PC-9 (cell line): ENCODE measurements at places on chromosomes 1 and 21. TPM values are rescaled to one million over a fixed set of nuclear protein-coding genes. Genes with fewer than 3 reads are reported as not detected.
A peak's percentile ranks its signal among the peaks of the same experiment; 100 is the strongest.

GRCh38 chr1:54291276-54292001, 91.5 kb downstream of the MRPL37 start:
- no peaks in the 10 kb centered on the region for H3K27me3 ChIP-seq
- no peak for DNase-seq
- no peaks in the 10 kb centered on the region for H3K36me3 ChIP-seq
- no peak overlapping the region for H3K4me3 ChIP-seq
- H3K4me1 ChIP-seq: no peaks in the 10 kb centered on the region; the same call in 1 of the 2 replicates

DNA sequence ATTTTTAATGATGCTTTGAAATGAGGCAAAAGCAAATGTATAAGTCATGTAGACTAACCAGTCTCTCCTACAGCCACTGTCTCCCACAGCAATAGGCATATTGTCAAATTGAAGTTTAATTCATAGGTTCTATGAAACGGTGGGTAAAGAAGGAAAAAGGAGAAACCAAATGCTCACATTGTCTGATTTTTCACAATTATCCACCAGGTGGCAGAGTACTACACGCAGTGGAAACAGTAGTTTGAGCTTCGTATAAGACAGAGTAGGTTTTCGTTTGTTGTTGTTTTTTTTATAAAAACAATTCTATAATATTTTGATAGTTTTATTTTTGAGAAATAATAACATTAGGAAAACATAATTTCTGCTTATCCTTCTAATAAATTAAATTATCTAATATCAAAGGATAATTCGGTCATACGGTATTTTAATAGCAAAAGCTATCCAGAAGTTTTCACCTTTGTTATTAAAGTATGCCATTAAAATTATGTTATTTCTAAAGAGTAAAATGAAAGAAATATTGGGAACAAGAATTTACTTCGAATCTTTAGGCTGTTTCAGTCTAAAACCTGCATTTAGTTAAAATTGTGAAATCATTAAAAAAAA, 39.1 kb downstream of the TYW3 start:
- H3K4me3 ChIP-seq: no peak overlapping the region
- H3K4me1 ChIP-seq: no peaks in the 10 kb centered on the region
- no peaks in the 10 kb centered on the region for H3K36me3 ChIP-seq
- no peak overlapping the region for H3K27ac ChIP-seq
- H3K27me3 ChIP-seq: no peaks in the 10 kb centered on the region
- DNase-seq: peak; percentile 41

- no peak overlapping the region for H3K4me3 ChIP-seq
- no peaks in the 10 kb centered on the region for H3K27me3 ChIP-seq
- H3K36me3 ChIP-seq: no peaks in the 10 kb centered on the region
- no peak overlapping the region for H3K27ac ChIP-seq
These were observed 27.0 kb upstream of the NID1 start for GRCh38 chr1:236091933-236092318.

DNA sequence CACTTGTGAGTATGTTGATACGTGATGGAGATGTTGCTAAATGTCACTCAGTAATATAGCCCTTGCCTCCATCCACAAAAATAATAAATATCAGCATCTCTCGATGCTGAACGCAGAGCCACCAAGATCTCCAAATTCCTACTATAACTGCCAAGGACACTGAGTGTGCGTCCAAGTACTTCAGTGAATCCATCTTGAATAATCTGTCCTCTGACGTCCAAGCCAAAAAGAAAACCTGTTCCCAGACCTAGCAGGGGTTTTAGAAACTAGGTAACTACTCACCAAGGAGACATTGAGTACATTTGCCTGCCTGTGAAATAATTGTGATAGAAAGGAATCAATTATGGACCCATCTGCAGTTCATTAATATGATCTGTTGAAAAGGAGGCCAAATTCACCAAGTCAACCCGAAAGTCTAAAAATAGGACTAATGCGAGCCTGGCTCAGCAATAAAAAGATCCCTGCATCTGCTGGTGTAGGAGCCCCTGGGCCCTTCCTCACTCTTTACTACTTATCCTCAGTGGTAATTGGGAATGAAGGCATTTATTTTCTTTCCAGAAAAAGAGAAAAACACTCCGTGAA, 226.9 kb upstream of the IRF2BP2 start:
- no peak overlapping the region for H3K4me3 ChIP-seq
- peaks cover 23% of the 10 kb centered on the region; the same call in 1 of the 2 replicates for H3K4me1 ChIP-seq
- H3K36me3 ChIP-seq: peaks cover 7% of the 10 kb centered on the region
- no peak for DNase-seq

- DNase-seq: no peak
- H3K4me1 ChIP-seq: peaks cover 26% of the 10 kb centered on the region
- no peaks in the 10 kb centered on the region for H3K27me3 ChIP-seq
These were observed 7.3 kb upstream of the PMVK start for GRCh38 chr1:154943649-154944400.

DNA sequence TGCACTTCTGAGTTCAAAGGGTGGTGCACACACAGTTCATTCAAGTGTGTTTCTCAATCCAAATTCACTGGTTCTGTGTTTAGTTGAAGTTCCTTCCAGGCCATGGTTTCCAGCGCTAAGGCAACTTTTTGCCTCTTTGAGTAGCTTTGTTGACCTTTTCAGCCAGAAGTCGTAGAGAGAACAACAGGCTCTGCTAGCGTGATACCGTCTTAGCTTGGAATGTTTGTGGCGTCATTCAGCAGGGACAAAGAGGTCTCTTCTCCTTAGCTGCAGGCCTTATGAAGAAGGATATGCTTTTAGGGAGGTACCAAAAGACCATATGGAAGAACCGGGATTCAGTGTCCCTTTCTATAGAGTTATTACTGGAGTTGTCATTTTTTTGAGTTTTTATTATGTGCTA, 65.7 kb downstream of the CNIH3 start:
- no peaks in the 10 kb centered on the region for H3K27me3 ChIP-seq
- no peaks in the 10 kb centered on the region for H3K36me3 ChIP-seq
- H3K4me3 ChIP-seq: no peak overlapping the region
- no peak for DNase-seq
- H3K27ac ChIP-seq: no peak overlapping the region
- no peaks in the 10 kb centered on the region for H3K4me1 ChIP-seq

DNA sequence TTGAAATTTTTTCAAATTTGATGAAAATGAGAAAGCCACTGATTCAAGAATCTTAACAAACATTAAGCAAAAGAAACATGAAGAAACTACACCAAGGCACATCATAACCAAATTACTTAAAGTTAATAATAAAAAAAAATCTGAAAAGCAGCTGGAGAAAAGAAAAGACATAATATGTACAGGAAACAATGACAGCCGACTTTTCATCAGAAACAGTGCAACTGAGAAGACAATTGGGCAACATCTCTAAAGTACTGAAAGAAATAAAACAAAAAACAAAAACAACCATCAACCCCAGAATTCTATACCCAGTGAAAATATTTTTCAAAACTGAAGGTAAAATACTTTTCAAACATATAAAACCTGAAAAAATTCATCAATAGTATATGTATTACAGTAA, 73.8 kb upstream of the DMRTA2 start:
- no peak overlapping the region for H3K4me3 ChIP-seq
- H3K4me1 ChIP-seq: no peaks in the 10 kb centered on the region
- H3K36me3 ChIP-seq: peaks cover 13% of the 10 kb centered on the region
- no peak overlapping the region for H3K27ac ChIP-seq
- no peak for DNase-seq

DNA sequence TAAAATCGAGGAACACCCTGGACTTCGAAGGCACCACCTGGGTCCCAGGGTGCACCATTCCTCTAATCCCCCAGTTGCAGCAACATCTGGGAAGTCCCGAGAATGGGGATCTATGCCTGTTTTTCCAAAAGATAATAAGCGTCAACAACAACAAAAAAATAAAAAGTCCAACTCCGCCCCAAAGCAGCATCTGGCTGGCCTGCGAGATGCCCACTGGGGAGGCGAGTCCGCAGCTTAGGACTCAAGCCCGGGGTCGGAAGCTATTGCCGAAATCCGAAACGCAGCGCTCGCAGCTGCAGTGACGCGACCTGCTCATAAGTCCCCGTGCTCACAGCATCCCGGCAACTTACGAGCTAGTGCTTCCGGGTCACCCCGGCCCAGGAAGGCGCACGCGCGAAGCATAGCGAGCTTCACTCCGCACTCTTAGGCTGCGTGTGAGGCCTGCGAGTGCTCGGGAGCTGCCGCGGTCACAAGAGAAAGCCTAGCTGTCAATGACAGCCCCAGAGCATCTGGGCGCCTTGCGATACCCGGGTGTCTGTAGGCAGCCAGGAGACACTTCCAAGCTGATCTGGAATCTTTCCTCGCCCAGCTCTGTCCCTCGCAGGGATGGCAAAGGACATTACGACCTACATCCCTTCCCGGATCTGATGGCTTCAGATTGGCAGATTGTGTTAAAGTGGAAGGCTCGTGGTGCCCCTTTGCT, 9.9 kb upstream of the LTN1 start:
- no peaks in the 10 kb centered on the region for H3K36me3 ChIP-seq
- peaks cover 5% of the 10 kb centered on the region for H3K4me1 ChIP-seq
- DNase-seq: peak; percentile 89
- H3K4me3 ChIP-seq: peak overlapping the region; percentile 73

- no peak overlapping the region for H3K27ac ChIP-seq
- H3K4me1 ChIP-seq: peaks cover 10% of the 10 kb centered on the region
- H3K4me3 ChIP-seq: no peak overlapping the region
- no peak for DNase-seq
- H3K27me3 ChIP-seq: no peaks in the 10 kb centered on the region
These were observed 4.2 kb downstream of the TTC39A start for GRCh38 chr1:51325878-51326755.

- H3K4me3 ChIP-seq: peak overlapping the region; percentile 31; the same call in 1 of the 2 replicates
- H3K27me3 ChIP-seq: no peaks in the 10 kb centered on the region
- DNase-seq: no peak
- H3K27ac ChIP-seq: no peak overlapping the region
These were observed 26.8 kb downstream of the PTTG1IP start for GRCh38 chr21:44846485-44847260.

DNA sequence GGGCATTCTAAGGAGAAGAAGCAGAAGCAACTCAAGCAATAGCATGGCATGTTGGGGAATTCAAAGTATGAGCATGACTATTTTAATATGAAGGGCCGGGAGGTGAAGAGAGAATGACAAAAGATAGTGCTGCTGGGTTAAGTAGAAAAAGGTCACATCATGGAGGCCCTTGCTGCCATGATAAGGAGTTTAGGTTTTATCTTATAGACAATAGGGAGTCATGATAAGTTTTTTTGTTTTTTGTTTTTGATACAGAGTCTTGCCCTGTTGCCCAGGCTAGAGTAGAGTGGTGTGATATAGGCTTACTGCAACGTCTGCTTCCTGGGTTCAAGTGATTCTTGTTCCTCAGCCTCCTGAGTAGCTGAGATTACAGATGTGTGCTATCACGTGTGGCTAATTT, 3.1 kb downstream of the BNIPL start:
- H3K36me3 ChIP-seq: no peaks in the 10 kb centered on the region
- H3K4me3 ChIP-seq: no peak overlapping the region
- no peaks in the 10 kb centered on the region for H3K27me3 ChIP-seq
- no peak overlapping the region for H3K27ac ChIP-seq
- DNase-seq: no peak

GRCh38 chr1:107609808-107610207, 355.2 kb downstream of the VAV3 start:
- no peaks in the 10 kb centered on the region for H3K4me1 ChIP-seq
- no peak overlapping the region for H3K4me3 ChIP-seq
- H3K36me3 ChIP-seq: no peaks in the 10 kb centered on the region
- H3K27ac ChIP-seq: no peak overlapping the region

DNA sequence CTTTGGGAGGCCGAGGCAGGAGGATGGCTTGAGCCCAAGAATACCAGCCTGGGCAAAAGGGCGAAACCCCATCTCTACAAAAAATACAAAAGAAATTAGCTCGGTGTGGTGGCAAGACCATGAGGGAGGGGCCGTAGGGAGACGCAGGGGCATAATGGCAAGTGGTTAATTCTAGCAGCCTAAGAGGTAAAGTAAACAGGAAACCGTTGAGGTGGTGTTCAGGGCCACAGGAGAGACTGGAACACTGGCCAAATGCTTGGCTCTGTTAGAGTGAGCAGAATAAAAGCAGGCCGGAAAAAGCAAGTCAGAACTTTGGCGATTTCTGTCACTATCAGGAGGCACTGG, 89.2 kb downstream of the RIPK4 start:
- peak; percentile 65 for DNase-seq
- peaks cover 43% of the 10 kb centered on the region for H3K4me1 ChIP-seq
- no peaks in the 10 kb centered on the region for H3K36me3 ChIP-seq
- H3K27me3 ChIP-seq: no peaks in the 10 kb centered on the region
- H3K4me3 ChIP-seq: peak overlapping the region; percentile 56; the same call in 1 of the 2 replicates

DNA sequence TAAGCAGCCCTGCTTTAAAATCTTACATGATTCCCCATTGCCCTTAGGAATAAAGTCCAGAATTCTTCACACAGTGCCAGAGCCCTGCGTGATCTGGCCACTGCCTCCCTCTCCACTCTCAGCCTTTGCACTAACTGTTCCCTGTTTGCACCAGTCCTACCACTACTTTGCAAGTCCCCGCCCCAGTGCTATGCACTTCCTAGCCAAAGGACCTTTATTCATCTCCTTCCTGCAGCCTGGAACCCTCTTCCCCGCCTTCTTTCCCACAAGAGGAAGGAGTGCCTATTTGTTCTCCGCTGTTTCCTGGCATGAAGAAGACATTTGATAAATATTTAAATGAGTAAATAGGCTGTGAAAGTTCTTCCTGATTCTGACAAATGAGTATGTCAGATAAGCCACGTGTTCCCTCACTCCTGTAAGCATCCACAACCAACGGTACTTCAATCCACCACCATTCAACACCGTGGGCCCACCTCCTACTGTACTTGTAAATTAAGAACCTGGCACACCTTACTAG, 23.9 kb downstream of the CAPN8 start:
- H3K4me3 ChIP-seq: no peak overlapping the region
- H3K4me1 ChIP-seq: peaks cover 17% of the 10 kb centered on the region
- H3K36me3 ChIP-seq: peaks cover 46% of the 10 kb centered on the region
- no peak for DNase-seq
- H3K27ac ChIP-seq: no peak overlapping the region

GRCh38 chr21:33019516-33019884, 6.2 kb upstream of the OLIG2 start:
- peaks cover 32% of the 10 kb centered on the region for H3K27me3 ChIP-seq
- H3K36me3 ChIP-seq: no peaks in the 10 kb centered on the region
- no peak overlapping the region for H3K27ac ChIP-seq
- no peaks in the 10 kb centered on the region for H3K4me1 ChIP-seq

GRCh38 chr1:150407330-150407729, 43.4 kb downstream of the RPRD2 start:
- H3K4me1 ChIP-seq: no peaks in the 10 kb centered on the region
- no peak for DNase-seq
- no peak overlapping the region for H3K27ac ChIP-seq
- H3K36me3 ChIP-seq: no peaks in the 10 kb centered on the region

- no peaks in the 10 kb centered on the region for H3K27me3 ChIP-seq
- peak overlapping the region; percentile 21; the same call in 1 of the 2 replicates for H3K27ac ChIP-seq
- DNase-seq: no peak
- no peak overlapping the region for H3K4me3 ChIP-seq
- peaks cover 72% of the 10 kb centered on the region for H3K4me1 ChIP-seq
- H3K36me3 ChIP-seq: peaks cover 18% of the 10 kb centered on the region
These were observed 29.1 kb downstream of the THRAP3 start for GRCh38 chr1:36253161-36253862.

- peaks cover 26% of the 10 kb centered on the region for H3K27me3 ChIP-seq
- H3K4me3 ChIP-seq: no peak overlapping the region
- H3K27ac ChIP-seq: no peak overlapping the region
- DNase-seq: no peak
These were observed 3.1 kb upstream of the LMOD1 start for GRCh38 chr1:201949491-201949890.

GRCh38 chr1:172775606-172776005, 116.7 kb downstream of the FASLG start:
- H3K27ac ChIP-seq: no peak overlapping the region
- DNase-seq: no peak
- H3K4me3 ChIP-seq: no peak overlapping the region
- H3K27me3 ChIP-seq: 0 out of 2 replicates have a peak, but pooled peaks cover 4% of the 10 kb centered on the region
- no peaks in the 10 kb centered on the region for H3K36me3 ChIP-seq

CRTC2 gene
- 44.5 and 63.6 TPM in 2 replicates for total RNA-seq

NOS1AP gene
- 9.2 and 9.9 TPM in 2 replicates for total RNA-seq

SUSD4 gene
- total RNA-seq: 2.0 and 3.2 TPM in 2 replicates

MMEL1 gene
- total RNA-seq: 2.7 and 4.9 TPM in 2 replicates

KDF1 gene
- total RNA-seq: 20.5 and 21.3 TPM in 2 replicates

CLCA4 gene
- total RNA-seq: not detected in 2 replicates

B3GALT2 gene
- not detected in 2 replicates for total RNA-seq

TCEA3 gene
- 2.7 and 3.5 TPM in 2 replicates for total RNA-seq
